ENCODE measurements at places on chromosomes 5 and 9.
A peak's percentile ranks its signal among the peaks of the same experiment; 100 is the strongest.

DNA sequence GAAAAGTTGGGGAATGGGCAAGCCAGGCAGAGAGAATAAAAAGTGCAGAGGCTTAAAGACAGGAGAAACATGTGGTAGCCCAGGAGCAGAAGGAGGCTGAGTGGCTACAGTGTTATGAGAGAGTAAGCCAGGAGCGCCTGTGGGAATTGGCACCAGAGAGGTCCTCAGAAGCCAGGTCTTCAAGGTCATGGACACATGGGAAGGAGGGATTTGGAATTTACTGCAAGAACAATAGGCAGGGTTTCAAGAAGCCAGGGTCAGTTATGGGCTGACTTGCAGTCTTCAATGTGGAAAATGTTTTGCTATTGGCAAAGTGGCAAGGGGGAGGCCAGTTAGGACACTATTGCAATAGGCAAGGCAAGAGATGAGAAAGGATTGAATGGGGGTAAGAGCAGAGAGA, 29.3 kb downstream of the ERAP1 start:
- no peak for DNase-seq

GRCh38 chr5:5888284-5888683, 465.8 kb downstream of the ICE1 start:
- no peak for DNase-seq

- DNase-seq = no peak
These were observed 62.5 kb downstream of the NFIB start for GRCh38 chr9:14251154-14252071.

DNA sequence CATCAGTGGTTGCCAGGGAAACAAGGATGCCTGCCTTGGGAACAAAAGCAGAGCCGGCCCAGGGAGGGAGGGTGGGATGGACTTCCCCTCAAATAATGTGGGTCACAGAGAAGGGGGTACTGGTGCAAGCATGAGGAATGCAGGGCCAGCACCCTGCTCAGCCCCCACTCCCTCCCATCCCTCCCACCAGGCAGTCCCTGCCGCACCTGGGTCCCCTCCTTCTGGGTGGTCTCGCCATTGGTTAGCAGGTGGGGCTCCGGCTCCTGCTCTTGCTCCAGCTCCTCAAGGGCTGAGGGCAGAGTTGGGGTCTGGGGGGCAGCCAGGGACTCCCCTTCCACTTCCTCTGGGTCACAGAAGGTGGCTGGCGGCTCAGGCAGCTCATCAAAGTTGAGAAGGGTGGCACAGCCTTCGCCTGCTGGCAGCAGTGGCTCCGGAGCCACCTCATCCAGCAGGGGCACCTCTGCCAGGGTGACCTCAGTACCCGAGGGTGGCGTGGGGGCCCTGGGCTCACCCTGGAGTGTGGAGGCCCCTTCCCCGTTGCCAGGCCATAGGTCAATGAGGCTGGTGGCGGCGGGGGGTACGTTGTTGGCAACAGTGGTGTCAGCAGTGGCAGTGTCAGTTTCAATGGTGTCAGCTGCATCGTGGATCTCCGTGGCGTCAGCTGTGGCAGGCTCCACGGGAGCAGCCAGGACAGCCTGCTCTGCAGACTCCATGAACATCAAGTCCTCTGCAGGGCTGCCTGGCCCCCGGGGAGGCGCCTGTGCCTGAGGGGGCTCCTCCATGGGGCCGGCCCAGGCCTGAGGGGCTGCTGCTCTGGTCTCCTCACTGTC, 11.5 kb downstream of the PRR7 start:
- DNase-seq = no peak

DNA sequence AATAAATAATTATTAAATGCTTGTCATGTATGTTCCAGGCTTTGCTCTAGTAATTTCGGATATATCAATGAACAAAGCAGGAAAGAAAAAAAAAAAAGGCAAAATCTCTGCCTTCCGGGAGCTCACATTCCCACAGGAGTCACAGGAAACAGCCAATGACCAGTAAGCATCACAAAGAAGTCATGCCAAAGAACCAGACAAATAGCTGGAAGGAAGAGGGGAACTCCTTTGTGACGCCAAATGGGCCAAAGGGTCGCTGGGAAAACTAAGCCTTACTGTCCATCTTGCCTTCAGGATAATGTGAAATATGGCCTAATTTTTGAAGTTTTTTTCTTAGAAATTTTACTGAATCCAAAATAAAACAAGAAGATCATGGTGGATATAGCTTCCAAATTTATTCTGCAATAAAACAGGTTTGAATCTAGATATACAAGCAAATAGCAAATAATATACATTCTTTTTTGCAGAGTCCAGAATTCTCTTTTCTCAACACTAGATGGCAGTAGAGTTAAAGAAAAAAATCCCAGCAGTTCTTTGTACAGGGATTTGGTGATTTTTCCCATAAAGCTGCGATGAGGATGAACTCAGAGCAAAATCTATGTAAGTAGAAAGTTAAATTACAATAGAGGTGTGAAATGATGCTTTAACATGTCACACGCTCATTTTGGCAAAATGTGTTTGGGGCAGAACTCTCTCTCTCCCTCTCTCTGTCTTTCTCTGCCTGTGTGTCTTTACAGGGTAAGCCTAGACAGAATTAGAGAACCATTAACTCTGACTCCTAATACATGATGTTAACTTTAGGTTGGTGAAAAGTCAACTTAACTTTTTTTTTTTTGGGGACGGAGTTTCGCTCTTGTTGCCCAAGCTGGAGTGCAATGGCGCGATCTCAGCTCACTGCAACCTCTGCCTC, 60.0 kb upstream of the TUT7 start:
- DNase-seq = peak; percentile 3

GRCh38 chr5:50800410-50800809, 134.0 kb downstream of the PARP8 start:
- no peak for DNase-seq

DNA sequence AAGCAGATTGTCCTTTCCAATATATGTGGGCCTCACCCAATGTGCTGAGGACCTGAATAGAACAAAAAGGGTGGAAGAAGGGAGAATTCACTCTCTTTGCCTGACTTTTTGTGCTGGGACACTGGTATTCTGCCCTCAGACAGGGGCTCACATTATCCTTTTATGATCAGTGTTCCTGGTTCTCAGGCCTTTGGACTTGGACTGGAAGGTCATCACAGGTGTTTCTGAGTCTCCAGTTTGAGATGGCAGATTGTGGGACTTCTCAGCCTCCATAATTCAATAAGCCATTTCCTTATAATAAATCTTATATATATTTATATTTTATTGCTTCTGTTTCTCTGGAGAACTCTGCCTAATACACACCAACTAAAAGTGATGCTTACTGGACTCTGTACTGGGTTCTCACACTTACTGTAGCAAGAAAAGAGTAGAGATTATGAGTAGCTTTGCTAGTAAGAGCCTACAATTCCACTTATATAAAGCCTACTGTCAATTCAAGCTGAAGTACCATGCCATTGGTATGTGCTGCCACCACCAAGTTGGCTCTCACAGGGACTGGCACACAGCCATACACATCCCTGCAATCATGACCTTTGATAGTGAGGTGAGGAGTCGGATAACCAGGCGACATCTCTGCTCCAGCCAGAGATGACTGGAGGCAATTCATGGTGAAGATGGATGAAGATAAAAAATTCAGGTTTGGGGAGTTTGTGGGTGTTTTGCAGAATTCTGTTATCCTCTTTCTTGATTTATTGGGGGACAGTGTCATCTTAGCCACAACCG, 130.7 kb upstream of the NR3C1 start:
- no peak for DNase-seq

GRCh38 chr9:40884072-40884901, 244.2 kb downstream of the FOXD4L6 start:
- no peak for DNase-seq

DNA sequence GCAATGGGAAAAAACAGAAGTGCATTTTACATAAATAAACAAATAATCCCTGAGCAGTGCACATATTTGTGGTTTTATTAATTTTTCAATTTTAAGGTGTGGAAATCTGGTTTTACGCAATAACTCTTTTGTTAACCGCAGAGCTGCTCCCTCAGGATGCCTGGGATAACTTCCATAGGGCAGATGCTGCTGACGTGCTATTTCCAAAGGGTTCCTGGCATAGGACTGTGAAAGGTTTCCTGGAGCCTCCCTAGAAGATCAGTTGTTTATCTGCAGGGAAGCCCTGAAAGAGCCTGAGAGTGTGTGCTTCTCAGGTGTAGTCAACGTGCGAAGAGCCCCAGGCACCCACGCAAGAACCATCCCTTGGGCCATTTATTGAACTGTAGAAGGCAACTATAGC, 443.5 kb downstream of the PLK2 start:
- DNase-seq = no peak

DNA sequence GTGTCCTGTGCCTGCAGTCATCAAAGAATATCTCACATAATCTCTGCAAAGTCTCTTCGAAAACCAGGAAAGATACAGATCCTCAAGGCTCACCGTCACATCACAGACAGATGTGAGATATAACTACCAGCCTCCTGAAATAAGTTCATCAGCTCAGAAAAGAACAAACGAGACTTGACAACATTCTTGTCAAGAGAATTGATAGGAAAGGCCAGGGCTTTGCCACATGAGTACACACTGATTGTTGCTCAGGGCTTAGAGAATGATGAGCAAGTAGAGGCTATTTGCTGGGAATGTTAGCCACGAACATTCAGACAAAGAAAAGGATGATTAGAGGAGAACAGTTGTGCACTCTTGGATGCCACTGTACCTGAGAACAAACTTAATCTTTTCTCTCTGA, 535.1 kb downstream of the ELAVL2 start:
- no peak for DNase-seq

Data from RPMI8226 (cell line).